ENCODE measurements at places on chromosomes 11 and 22. TPM values are rescaled to one million over a fixed set of nuclear protein-coding genes. Genes with fewer than 3 reads are reported as not detected.
A peak's percentile ranks its signal among the peaks of the same experiment; 100 is the strongest.

GRCh38 chr11:111309215-111309915 lies 11.0 kb downstream of the POU2AF3 start:
- DNase-seq = no peak

- no peak for DNase-seq
These were observed 988.1 kb downstream of the NTM start for GRCh38 chr11:132358573-132358953.

DNA sequence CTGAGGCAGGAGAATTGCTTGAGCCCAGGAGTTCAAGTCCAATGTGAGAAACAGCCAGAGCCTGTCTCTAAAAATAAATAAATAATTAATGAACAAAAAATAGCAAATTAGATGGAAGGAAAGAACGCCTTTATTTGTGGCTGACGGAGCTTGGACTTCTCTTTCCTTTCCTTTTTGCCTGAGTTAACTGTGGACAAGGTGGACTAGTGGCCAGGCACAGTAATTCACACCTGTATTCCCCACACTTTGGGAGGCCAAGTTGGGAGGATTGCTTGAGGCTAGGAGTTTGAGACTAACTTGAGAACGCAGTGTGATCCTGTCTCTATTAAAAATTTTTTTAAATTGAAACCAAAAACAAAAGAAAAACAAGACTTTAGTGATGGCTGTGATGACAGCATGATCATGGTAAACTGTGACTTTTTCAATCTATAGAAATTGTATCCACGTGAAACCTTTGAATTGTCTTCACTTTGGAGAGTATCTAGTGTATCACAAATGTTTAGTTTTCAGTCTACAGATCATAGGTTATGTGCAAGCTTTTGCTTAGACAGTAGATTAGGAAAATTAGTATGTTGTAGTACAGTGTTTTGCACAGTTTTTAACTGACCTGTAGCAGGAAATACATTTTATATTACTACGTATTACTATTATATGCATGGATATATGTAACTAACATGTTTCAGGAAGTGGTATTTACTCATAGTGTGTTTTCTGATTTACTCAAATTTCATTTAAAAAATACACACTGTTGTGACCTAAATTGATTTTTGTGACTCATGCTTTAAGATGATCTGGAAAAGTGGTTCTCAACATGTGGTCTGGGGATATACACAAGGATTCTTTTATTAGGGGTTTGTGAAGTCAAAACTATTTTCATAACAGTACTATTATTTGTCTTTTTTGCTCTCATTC lies 42.1 kb downstream of the KDM2A start:
- no peak for DNase-seq

DNA sequence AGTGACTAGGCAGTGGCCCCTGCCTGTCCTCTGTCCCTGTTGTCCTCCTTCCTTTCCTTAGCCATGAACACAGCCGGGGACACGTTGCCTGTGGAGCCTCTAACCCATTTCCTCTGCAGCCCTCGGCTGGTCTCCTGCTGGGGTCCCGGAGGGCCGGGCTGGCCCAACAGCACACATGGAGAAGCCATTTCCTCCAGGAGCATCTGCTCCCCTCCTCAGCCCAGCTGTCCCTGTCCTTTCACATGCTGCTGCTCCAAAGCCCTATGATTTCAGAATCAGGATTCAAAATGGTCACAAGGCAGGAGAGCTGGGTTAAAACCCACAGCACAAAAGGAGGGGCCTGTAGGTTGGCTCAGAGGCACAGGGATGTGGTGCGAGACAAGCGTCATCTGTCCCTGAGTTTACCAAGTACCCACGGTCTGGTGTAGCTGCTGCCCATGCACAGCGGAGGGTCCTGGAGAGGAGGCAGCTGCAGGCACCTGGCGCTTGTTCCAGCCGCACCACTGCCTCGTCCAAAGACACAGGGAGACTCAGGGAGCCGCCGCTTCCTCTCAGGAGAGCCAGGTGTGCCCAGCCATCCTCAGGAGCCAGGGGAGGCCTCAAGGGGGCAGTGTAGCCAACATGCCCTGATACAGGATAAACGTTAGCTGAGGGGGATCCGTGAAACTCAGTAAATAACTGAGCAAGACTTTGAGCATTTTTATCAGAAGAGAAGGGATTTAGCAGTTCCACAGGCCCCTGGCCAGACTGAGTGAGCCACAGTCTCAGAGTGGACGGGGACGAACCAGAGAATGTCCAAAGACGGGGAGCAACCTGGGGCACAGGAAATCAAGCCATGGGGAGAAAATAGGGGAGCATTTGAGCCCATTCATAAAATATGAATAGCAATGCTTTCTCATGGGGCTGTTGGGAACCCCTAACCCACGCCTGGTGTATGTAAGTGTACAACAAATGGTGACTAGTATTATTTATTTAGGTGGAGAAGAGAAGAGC lies 3.9 kb upstream of the VSIG10L2 start:
- peak; percentile 20 for DNase-seq

DNA sequence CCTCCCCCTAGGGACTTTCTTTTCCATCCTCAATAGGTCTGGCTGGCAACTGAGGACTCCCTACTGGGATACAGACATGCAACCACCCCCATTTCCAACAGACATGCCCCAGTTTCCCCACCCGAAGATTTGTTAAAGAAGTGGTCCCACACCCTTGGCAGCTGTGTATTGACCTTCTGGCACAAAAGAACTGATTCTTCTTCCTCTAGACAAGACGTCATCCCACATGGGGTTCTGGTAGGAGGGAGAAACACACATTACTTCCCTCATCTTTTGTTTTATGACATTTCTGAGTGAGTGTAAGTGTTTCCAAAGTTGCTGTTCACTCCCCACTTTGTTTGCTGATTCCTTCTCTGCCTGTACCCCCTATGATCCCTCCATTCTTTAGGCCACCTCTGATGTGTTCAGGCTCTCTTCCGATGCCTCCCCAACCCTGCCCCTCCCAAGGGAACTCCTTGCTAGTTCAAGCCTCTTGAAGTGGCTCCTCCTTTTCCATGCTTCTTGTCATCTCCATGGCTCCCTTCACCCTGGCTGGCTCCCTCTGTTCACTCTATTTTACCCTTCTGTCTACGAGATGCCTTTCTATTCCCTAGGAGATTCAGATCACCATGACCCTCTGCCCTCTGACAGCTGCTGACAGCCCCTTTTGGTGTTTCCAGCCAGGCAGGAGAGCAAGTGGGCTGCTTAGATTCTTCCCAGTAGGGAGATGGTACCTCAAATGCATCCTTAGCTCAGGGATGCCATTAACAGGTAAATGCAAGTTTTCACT lies 4.3 kb downstream of the KIRREL3 start:
- DNase-seq = no peak

- no peak for DNase-seq
These were observed 8.9 kb upstream of the TMEM9B start for GRCh38 chr11:8973121-8973520.

- no peak for DNase-seq
These were observed 75.8 kb downstream of the GAS2 start for GRCh38 chr11:22742157-22742613.

Gene OR8G5
- polyA plus RNA-seq = not detected

Gene KLHL35
- 0.46 TPM for polyA plus RNA-seq

Gene TRIM5
- polyA plus RNA-seq = 38.4 TPM

Gene PDGFB
- 11.3 TPM for polyA plus RNA-seq

Gene ZNF280B
- polyA plus RNA-seq = 4.3 TPM
